ENCODE measurements at places on chromosomes 6 and 20.

DNA sequence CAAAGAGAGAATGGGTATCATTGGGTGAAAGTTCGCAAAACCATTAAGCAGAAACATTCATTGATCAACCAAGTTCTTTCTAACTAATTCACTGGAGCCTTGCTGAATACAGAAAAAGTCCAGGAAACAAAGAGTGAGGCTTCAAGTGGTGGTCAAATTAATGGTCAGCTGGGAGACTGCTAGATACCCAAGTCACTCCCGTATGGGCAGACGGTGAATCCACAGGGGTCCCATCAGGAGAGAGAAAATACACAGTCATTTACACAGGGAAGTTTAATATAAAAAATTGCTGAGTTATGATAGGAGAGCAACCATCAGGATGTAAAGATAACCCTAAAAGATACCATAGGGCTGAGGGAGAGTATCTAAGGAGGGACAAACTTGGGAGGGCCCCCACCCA, 198.7 kb upstream of the DTNBP1 start:
- DNase-seq = no peak

DNA sequence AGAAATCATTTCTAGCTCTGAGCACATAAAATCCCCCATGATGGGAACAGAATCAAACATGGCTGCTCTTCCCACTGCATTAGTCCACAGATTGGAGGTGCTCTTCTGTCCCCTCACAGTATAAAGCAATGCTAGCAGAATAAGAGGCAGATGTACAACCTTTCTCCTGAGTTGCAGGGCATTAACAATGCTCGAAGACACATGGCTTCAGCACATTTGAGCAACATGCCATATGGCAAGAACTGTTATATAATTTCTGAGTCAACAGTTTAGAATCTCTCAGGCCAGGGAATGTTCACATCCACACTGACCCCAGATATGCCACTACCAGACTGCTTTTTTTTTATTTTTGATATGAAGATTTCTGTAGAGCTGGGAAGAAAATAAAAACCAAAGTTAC, 119.6 kb downstream of the KIF13A start:
- no peak for DNase-seq

DNA sequence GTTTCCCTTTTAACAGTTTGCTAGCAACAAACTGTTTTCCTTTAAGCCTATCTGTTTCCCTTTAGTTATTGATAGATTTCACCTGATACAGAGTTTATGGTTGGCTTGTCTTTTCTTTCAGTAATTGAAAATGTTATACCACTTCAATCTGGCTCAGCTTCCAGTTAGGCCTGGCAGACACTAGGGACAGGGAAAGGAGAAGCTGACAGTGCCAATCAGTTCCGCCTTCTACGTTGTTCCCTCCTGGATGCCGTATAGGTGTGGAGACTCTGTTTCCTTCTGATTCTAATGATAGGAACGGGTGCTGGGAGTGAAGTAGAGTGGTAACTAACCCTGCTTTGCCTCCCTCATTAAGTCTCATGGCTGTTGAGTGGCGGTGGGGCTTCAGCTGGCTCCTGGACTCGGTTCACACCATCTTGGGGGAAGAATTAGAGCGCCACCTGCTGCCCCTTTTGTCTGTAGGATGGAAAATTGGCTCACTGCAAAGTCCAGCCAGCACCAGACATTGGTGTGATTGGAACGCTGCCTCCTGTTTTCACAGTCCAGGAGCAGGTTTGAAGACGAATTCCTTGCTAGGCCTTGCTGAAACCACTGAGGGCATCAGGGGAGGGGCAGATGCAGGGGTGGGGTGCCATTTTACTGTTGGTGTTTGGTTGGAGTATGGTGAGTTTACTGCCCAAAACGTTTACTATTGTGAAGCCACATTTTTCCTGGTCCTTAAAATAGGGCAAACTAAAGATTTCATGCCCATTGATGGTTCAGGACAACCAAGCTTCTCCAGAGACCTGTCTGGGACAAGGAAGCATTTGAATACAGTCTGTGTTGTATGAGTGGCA, 1729.5 kb downstream of the GRIK2 start:
- DNase-seq = no peak

- peak; percentile 88 for DNase-seq
These were observed at the start of gene CGAS for GRCh38 chr6:73452107-73452461. TSS of gene CGAS (minus strand) at chr6:73452297. CDS start at chr6:73452181, 116 bp downstream.

DNA sequence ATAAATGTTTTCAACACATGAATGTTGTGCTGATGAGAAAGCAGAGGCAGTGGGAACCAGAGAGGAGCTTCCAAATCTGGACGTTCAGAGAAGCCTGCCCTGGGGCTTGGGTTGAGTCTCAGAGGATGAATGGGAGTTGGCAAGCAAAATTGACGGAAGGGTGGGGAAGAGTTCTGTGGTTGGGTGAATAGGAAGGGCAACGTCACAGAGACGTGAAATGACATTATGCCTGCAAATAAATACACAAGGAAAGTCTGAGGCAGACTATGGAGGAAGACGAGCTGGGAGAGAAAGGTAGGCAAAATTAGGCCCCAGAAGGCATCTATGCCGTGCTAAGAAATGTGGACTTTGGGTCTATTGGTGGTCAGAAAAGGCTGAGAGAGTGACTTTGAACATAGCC, 25.2 kb upstream of the SGK1 start:
- no peak for DNase-seq

- no peak for DNase-seq
These were observed 3.7 kb upstream of the DEK start for GRCh38 chr6:18268066-18268465.

DNA sequence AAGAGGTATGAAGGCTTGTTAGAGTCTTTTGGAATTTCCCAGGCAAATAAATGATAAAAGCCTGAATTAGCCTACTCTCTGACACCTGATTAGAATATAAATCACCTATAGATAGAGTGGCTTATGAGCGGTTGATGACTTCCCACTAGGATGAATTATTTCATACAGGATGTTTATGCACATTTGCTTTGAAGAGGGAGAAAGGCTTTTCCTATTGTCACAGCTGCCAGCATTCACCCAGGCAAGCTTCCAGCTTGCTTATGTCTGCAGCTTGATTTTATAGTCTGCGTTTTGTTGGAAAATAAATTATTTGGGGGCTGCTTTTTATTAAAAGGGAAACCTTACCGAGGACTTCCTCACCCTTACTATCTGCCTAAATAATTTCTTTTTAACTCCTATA, 51.3 kb upstream of the EIF2S2 start:
- DNase-seq = no peak

- DNase-seq = peak; percentile 73
These were observed 58.5 kb upstream of the CEP85L start for GRCh38 chr6:118709859-118710350.

DNA sequence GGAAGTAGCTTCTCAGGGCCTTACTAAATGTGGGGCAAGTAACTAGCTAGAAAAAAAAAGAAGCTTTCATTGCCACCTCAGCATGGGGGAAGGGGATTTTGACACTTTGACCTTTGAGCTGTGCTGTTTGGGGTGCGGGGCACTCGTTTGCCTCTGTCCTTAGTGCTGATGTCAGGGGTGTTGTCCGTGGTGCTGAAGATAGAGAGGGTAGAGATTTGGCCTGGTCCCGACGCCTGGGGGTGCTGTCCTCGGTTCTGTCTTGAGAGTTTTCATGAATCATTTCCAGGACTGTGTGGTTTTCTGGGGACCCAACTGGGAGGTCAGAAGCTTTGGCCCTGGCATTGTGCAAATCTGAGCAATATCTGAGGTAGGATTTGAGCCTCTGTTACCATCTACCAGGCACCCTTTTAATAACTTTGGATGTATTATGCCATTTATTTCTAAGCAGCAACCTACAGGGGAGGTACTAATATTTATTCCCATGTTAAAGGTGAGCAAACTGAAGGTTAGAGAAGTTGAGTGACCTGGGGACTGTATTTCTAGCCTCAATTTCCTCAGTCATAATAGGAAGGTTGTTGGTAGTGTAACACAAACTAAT, 78.0 kb downstream of the DLGAP4 start:
- no peak for DNase-seq

DNA sequence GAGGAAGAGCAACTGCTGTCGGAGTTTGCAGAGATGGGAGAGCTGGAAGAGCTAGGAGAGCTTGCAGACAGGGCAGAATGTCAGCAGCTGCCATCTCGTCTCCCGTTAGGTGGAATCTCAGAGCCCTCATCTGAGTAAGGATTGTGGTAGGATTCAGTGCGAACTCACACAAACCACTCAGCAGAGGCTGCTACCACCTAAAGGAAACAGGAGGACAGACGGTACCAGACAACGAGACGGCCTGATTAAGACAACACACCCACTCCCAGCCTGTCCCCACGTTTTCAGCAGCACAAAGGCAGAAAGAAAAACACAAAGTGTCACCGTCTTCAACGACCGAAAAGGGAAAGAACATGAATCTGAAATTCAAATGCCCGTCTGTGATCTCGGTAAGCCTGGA, 4.1 kb downstream of the LEMD2 start:
- DNase-seq = no peak

GRCh38 chr6:170259278-170259677, 31.6 kb downstream of the DLL1 start:
- no peak for DNase-seq

DNA sequence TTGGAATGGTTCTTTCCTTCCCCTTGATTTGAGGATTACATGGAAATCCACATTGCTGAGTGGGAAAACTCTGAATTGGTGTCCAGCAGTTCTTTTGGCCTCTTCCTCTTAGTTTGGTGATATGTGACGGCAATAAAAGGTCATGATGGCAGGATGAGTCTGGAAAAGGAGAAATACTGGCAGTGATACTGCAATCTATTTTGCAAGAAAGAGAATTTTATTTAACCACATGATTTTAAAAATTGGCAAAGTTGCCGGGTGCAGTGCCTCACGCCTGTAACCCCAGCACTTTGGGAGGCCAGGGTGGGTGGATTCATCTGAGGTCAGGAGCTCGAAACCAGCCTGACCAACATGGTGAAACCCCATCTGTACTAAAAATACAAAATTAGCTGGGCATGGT, 73.1 kb downstream of the ADTRP start:
- DNase-seq = no peak

DNA sequence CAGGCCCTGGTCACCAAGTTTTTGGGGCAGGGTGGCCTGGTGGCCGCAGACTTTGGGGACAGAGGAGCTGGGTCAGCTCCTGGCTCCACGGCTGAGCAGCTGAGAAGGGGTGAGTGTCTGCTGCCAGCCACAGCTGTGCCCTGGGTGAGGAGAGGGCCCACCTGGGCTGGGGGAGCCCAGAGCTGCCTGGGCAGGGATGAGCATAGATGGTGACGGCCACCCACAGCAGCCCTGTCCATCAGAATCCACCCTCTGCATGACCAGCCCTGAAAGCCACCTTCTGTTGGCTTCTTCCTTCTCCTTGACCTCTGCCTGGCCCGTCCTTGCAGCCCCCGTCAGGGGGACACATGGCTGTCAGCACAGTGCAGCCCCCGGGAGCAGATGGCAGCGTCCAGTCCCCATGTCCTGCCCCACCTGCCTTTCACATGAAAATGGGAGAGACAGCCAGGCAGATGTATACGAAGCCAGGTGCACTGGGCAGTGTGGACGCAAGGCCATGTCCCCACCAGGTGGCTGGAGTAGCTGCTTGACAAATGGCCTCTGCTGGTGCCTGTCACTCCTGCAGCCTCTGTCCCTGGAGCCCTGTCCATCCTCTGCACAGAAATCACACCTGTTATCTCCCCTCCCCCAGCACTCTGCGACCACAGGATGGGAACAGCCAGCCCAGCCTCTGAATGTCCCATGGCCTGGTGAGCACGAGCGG, 220.8 kb downstream of the PREX1 start:
- DNase-seq = no peak

DNA sequence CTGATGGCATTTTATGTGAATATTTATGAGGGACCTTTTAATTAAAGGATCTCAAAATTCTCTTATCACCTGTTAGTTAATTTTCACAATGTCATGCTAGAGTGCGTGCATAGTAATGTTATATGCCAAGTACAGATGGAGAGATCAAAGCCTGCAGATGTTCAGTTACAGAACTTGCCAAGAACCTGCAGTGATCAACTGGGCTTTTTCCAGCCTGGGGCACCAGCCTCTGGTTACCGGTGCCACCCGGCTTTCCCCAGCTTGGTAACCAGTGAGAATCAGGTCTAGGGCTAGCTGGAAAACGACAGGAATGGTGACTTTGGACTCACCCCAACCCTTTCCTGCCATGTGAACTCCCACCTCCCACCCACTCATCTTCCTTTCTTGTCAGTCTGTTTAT, 91.8 kb downstream of the CAP2 start:
- no peak for DNase-seq

- DNase-seq = no peak
These were observed 154.5 kb upstream of the ECI2 start for GRCh38 chr6:4289770-4290320.

All from GM06990 (cell line).